ENCODE measurements at places on chromosomes 7 and 10.

GRCh38 chr7:148419856-148420832 is 170.4 kb upstream of the C7orf33 start:
- no peak for DNase-seq

GRCh38 chr7:3430588-3430987 is 129.5 kb downstream of the SDK1 start:
- no peak for DNase-seq

- no peak for DNase-seq
Observed at GRCh38 chr7:22338877-22339276, 18.1 kb downstream of the RAPGEF5 start.

DNA sequence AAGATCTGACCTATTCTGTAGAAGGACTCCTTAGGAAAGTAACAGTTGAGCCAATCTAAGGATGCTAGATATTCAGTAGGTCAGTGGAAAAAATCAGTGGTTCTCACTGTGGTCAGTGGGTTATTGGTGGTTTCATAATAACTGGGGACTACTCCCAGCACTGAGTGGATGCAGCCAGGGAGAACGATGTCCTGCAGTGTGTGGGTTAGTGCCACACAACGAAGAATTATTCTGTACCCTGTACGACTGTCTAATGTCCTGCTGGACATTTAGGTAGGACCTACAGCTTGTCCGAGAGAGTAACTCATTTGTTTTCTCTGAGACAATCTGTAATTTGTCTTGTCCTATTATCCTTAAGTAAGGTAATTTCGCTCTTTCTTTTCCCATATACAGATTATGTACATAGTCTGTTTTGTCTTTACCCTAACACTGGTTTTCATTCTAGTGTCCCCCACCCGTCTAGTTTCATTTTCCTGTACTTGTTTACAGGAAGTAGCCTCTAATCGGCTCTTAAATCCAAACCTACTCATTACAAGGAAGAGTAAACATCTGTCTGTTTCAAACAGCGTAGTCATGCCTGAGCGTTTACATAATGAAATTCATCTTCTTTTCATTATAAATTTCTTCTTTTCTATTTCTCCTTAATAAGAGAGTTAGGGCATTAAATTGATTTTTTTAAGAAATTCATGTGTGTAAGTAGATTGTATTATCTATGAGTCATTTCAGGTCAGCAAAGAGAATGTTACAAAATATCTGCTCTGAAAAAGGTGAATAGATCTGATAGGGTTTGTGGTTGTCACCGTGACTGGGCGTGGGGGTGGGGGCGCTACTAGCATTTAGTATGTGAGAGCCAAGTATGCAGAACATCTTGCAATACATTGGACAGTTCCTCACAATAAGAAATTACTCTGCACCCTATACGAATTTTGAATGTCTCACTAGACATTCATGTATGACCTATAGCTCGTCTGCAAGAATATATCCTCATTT is 8.3 kb upstream of the ZC3HAV1L start:
- DNase-seq, result no peak

GRCh38 chr7:32957326-32958045 is at the start of gene FKBP9:
FKBP9 (plus strand) TSS chr7:32957440; CDS start chr7:32957574, 134 bp downstream.
- DNase-seq, result peak; percentile 99

- peak; percentile 77 for DNase-seq
Observed at GRCh38 chr7:74355091-74355490, 65.9 kb downstream of the CLIP2 start.

GRCh38 chr7:75866489-75867389 is 12.1 kb upstream of the RHBDD2 start:
- peak; percentile 57 for DNase-seq

DNA sequence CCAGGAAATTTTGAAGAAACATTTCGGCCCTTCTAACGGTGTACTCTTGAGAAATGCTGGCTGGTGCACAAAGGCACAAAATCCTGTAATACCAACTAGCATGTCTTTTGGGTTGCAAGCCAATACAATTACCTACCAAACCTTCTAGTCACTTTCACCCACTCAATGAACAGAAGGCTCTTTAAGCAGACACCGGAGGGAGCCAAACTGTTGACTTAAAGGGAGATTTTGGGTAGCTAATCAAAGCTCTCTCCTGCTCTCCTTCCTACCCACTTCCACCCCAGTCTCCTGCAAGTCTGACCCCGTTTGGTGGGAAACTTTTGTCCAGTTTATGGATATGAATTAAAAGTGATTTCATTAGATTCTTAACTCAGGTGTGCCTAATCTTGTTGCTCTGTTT is 24.0 kb downstream of the GRM3 start:
- no peak for DNase-seq

DNA sequence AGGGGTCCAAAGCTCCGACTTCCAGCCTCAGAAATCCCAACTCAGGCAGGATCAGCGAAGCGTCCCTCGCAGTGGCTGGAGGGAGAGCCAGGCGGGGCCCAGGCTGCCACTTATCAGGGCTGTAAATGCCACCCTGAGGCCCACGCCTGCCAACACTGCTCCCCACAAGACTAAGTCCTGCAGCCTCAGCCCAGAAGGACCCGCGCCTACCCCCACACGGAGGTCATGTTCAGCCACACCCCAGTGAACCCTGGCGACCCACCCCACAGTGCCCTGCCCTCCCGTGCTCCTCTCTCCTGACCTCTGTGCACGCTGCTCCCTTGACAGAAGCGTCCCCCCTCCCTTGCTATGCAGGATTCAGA is 3.2 kb downstream of the PSMG3 start:
- DNase-seq, result no peak

DNA sequence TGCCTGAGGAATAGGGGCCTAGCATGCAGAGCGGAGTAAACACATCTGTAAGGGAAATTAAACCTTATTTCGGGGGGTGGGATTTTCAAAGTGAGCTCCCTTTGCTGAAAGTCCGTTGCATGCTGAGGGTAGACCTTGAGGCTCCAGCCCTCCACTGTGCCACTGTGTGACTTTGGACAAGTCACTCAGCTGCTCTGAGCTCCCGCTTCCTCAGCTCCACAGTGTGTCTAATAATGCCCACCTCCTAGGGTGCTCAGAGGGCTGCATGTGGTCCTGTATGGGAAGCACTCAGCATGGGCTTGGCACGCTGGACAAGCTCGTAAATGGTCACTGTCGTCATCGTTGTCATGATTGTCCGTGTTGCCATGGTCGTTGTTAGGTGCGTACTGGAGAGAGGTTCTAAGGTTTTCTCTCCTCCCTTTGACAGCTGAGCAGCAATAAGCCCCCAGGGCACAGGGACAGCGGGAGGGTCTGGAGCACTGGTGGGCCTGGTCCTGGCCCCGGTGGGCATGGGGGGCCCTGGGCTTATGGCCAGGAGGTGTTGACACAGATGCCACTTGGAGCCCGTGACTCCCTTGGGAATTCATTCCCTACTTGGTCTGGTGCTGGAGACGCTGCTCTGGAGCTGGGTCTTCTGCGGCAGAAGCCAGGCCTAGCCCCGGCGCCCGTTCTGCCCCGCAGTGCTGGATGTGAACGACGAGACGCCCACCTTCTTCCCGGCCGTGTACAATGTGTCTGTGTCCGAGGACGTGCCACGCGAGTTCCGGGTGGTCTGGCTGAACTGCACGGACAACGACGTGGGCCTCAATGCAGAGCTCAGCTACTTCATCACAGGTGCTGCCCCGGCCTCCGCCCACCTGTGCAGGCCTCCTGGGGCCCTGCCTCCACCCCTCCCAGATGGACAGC is 13.1 kb downstream of the C10orf105 start:
- no peak for DNase-seq

DNA sequence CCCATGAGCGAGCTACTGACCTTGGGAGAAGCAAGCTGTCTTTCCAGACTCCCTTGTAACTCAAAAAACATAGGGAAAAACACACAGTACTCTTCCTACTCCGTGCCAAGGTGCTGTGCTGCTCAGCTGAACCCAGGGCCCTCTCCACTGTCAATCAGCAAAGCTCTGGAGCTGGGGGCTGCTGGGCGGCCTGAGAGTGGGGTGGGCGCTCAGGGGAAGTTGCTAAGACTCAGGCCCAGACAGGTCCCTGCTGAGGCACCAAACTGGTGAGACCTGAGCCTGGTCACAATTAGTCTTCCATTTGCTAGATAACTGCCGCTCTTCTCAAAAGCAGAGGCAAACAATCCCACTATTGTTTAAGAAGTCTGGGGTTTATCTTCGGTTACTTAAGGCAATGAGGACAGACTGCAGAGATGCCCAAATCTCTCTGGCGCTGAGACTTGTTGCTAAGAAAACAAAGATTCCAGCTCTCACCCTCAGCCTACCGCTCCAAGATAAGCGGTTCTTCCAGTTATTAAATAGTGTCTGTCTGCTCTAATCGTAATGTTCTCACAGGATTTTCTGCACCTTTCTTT is 22.0 kb downstream of the STEAP1B start:
- DNase-seq, result no peak

DNA sequence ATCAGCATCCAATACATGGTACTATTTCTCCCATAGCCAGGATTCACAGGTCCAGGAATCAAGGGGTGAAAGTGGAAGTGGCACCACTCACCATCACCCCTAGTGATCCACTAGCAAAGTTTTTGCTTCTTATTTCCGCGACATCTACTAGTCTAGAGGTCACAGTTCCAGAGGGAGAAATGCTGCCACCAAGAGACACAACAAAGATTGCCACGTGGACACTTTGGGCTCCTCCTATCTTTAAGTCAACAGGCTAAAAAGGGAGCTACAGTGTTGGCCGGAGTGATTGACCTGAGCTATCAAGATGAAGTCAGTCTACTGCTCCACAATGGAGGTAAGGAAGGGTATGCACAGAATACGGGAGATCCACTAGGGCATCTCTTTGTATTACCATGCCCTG is 178.2 kb downstream of the AKR1D1 start:
- no peak for DNase-seq

DNA sequence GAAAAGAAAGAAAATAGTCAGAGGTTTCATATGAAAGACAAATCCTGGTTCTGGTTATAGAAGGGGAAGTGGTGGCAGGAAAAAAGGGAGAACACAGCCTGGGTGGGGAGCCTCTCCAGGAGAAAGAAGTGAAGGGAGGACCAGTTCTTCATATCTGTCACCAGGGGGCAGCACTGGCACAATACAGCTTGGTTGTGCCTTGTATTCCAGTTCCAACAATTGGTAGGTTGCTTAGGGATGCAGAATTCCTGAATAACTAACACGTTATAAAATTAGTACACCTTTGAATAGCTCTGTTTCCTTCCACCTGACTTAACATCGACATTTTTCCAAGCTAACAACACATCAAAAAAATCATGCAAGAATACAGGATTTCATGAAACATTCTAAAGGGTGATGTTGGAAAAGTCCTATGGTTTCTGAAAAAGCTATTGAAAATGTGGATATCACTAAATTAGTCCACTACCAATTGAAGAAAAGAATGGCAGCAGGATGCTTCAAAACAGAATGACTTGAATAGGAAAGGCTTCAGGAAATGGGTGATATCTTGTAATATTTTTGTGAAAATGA is 52.9 kb downstream of the CYP26A1 start:
- peak; percentile 21 for DNase-seq

- peak; percentile 61 for DNase-seq
Observed at GRCh38 chr10:101817337-101818118, 716 bp downstream of the OGA start.

DNA sequence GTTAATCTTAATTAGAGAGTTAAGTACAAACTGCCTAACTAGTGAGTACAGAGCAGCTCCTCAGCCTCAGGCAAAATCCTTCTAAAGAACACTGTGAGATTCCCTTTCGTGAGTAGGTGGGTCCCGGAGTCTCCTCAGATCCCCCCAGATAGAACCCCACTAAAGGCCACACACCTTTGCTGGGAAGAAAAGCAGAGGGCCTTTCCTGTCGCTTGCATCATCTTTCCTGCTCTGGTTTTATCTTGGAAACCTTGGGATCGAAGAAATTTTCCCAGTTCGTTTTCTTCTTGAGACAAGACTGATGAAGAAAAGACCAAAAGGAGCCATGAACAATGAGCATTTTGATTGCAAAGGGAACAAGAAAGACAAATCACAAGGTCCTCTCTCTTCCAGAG is 40.9 kb downstream of the ICA1 start:
- no peak for DNase-seq

DNA sequence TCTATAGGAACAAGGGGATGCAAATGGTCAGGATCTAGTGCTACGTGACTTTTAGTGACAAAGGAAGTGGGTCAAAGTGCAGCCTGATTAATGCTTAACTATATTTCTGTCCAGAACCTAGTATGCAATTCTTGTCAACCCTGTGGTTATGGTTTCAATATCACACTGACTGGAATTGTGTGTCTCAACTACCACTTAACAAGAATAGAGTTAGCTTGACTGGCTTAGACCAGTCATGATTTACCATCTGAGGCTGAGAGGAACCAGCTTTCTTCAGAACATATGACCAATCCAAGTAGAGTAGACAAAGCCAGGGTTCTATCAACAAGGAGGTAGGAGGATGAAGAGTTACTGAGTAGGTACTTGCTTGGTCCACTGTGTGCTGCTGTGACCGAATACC is 54.4 kb downstream of the MYPN start:
- DNase-seq, result no peak

DNA sequence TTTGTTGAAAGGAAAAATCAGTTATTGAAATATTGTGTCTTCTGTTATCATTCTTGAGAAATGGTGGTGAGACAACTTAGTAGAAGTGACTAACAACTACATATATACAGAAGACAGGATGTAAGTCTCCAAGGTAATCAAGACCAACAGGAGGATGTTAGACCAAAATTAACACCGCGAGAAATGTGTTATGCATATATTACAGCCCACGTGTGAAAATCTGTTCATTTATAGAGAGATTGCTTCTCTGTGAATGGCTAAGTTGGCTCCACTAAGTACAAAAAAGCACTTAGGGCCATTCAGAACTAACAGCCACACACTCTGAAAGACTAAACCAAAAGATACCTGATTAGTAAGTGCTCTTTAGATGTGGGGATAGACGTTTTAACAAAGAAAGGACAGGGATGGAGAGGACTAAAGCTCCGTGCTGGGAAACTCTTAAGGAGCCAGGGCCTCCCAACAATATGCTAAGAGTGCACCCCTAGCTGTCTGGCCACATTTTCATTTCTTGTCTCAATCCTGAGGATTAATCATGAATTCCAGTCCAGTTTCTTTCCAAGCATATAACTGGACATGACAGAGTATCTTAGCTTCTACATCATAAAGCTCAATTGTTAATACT is 26.5 kb downstream of the HDAC9 start:
- DNase-seq, result no peak

GRCh38 chr10:12214763-12215218 is 18.8 kb downstream of the CDC123 start:
- DNase-seq, result no peak

DNA sequence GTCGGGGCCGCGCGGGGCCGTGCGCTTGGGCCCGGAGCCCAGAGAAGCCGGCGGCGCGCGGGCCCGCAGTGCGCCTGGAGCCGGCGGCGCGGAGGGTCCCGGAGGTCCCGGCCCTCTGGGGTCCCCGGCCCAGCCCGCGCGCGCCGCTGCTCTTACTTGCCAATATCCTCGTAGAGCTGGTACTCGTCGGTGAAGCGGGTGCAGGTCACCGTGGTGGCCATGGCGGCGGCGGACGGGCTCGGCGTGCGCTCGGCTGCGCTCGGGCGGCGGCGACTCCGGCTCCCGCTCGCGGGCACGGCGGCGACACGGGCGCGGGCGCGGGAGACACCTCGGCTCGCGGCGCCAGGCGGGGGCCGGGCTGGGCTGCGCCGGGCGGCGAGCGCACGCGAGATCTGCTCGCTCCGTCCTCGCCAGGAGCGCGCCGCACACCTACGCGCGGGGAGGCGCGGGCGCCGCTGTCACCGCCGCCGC is at the start of gene CAMK2B:
Gene CAMK2B (minus strand): TSS at position 394 of the 471 bp plus-strand sequence. CDS start 173 bp downstream, at position 221.
- no peak for DNase-seq
